ENCODE measurements at places on chromosomes 1 and 21.
A peak's percentile ranks its signal among the peaks of the same experiment; 100 is the strongest.

DNA sequence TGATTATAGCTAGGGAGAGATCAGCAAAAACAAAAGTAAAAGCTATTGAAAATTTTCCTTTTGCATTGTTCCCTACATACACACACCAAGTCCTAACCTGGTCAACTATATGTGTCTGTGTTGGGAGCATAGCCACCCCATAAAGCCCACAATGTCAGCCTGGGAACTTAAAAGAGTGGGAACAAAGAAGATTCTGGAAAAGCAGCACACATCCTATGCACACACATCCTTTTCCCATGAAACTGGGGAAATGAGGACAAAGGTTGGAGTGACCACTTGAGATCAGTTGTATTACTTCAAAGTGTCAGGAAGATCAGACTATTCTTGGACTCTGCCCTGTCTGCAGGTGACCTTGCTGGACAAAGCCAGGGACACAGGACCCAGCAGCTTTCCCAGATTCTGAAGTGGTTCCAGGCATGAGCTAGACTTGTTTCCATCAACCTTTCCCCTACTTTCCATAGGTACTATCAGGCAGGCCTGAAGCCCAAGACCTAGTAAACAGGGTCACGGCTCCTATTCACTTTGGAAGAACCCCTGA, 15.9 kb downstream of the TXNIP start:
- DNase-seq, result no peak

- DNase-seq, result no peak
Observed at GRCh38 chr1:165369255-165369848, 12.8 kb upstream of the LMX1A start.

DNA sequence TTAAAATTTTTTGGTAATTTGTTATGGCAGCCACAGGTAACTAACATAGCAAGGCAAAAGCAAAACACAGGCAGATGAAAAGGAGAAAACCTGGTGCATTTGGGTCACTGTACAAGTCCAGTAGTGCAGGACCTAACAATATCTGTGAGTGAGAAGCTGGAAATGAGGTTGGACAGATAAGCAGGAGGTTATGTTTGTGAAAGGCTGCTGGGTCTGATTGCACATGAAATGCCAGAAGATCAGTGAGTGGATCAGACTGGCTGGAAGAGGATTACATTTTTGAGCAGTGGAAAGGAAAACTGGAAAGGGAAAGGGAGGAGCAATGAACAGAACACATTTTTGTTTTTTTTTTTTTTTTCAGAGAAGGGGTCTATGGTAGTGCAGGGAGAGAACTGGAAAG, 73.6 kb downstream of the CYYR1 start:
- DNase-seq, result no peak

DNA sequence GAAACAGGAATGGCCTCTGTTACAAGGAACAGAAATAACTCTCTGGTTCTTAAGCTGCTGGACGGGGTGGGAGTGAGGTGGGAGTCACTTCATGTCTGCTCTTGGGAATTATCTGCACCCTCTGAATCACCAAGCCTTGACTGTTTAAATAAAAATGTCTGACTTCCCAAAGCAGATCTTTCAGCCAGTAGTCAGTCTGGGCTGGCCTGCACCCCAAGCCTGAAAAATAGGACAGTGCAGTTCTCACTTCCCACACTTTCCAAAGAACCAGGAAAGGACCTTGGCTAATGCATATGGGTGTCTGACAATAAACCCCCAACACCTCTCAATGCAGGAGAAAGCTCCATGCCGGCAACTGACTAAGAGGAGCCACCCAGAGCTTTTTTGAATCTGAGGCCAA, 796 bp downstream of the S100A7 start:
- no peak for DNase-seq

GRCh38 chr1:43279161-43279560, 6.2 kb downstream of the C1orf210 start:
- DNase-seq, result no peak

GRCh38 chr1:23810818-23811540, 10.4 kb upstream of the GALE start:
- DNase-seq, result no peak

DNA sequence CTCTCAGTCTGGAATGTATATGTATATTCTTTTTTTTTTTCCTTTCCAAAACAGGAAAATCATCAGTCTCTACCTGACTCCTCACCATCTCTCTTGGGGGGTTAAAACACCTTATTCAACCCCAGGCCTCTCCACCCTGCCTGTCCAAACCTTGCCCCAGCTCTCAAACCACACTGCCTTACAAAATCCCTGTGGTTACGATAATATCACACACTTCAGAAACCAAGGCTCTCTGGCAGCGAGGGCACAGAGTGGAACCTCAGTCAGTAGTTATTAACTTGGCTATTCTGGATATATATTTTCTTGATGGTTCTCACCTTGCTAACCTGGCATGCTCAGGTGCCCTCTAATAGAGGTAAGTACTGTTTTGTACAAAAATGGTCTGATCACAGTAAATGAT, 24.7 kb downstream of the KIAA0040 start:
- no peak for DNase-seq

GRCh38 chr1:201219481-201220387, 29.1 kb downstream of the IGFN1 start:
- no peak for DNase-seq

- no peak for DNase-seq
Observed at GRCh38 chr1:29320156-29320940, 84.0 kb downstream of the PTPRU start.

GRCh38 chr1:169697755-169698154, 13.7 kb downstream of the SELL start:
- DNase-seq, result no peak

GRCh38 chr1:49181033-49181432, 404.3 kb upstream of the BEND5 start:
- no peak for DNase-seq

- no peak for DNase-seq
Observed at GRCh38 chr1:220219865-220220698, 52.2 kb downstream of the RAB3GAP2 start.

DNA sequence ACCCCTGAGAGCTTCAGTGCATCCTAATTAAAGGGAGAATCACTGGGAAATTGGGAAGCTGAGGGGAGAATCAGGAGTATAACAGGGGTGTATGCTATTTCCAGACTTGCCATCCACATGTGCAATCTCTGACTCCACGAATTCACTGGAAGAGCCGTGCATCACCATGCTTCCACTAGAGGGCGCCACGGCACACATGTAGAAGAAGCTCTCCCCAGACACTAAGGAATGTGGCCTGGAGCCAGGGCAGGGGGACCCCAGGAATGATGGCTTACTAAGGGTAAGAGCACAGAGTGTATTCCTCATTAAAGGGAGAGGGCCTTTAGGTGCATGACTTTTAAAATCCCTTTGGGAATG, 81.5 kb downstream of the ABCA4 start:
- peak; percentile 4 for DNase-seq

DNA sequence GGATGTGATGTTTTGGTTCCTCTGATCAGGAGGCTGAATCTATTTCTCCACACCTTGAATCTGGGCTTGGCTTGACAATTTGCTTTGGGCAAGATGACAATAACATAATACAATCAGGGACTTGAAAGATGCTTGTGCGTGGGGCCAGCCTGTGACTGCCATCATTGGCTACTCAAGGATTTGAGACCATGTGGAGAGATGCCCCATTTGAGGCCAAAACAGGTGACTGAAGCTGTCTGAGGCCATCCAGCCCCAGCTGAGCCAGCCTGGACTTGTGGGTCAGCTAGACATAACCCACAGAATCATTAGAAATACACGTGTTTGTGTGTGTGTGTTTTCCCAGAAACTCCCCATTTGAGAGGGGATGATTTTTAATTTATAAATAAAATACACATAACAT, 421.5 kb downstream of the PTPRU start:
- DNase-seq, result no peak

DNA sequence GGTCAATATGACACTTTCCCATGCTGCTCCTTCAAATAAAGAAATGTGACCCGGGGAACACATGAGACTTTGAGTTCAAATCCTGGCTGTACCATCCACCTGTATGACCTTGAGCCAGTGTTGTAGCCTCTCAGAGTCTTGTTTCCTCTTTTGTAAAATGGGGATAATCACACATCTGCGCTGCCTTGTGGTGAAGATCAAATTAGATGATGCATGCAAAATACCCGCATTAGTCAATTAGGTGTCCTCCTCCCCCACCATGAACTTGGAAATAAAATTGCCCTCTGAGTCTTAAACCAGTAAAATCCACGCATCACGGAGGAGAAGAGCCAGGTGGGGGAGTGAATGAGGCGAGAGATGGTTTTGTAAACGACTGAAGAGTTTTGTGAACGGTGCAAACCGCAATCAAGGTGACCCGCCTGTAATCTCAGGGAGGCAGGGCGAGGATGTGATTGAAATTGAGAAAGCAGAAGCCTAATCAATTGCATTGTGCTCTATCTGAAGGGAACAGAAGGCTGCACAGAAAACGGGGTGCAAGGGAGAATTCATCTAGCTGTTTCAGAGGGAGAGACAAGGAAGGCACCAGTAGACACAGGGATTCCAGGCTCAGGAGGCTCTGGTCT, 5.8 kb upstream of the AHDC1 start:
- DNase-seq, result no peak

GRCh38 chr1:113855630-113856400, 15.7 kb downstream of the PTPN22 start:
- no peak for DNase-seq

GRCh38 chr1:90969241-90969640, 52.6 kb downstream of the ZNF644 start:
- DNase-seq, result no peak

DNA sequence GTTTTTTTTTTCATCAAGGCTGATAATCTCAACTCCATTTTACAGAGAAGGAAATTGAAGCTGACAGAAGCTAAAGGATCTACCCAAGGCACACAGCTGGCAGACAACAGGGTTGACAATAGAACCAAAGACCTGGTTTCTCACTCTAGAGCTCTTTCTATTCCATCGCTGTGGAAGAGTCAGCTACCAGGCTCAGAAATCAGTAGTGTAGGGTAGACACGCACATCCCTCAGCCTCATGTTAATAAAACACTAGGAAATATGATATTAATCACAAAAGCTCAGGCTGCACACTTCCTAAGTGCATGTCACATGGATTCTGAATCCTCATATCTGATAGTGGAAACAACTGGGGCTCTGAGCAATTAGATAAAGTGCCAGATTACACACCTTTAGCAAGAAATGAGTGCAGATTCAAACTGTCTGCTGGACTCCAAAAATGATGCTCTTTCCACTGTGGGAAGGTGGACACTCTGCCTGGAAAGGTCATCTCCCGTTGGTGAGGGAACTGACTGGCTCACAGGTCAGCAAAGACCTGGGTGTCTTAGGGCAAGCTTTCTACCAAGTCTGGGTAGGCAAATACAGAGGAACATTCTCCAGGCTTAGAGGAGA, 139.1 kb downstream of the TGFBR3 start:
- DNase-seq, result no peak

GRCh38 chr1:7233237-7233540, 447.9 kb downstream of the CAMTA1 start:
- DNase-seq, result no peak

DNA sequence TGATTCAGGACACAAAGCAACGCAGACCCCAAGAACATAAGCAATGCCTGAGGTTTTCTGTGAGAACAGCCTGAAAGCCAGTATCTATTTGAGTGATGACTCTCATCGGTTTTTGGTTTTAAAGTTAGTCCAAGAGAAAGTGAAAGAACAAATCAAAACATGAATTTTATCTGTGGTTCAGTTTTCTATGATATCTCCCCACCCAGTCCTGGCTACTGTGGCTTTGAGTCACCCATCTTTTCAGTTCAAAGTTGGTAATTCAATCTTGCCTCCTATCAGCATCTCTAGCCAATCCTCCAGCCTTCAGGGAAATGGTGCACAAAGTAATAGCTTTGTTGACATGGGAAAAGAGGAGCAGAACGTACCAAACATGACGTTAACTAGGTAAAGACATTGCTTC, 40.5 kb upstream of the KRTAP19-8 start:
- DNase-seq, result no peak

GRCh38 chr1:67705735-67706453, 20.9 kb downstream of the GADD45A start:
- DNase-seq, result no peak

DNA sequence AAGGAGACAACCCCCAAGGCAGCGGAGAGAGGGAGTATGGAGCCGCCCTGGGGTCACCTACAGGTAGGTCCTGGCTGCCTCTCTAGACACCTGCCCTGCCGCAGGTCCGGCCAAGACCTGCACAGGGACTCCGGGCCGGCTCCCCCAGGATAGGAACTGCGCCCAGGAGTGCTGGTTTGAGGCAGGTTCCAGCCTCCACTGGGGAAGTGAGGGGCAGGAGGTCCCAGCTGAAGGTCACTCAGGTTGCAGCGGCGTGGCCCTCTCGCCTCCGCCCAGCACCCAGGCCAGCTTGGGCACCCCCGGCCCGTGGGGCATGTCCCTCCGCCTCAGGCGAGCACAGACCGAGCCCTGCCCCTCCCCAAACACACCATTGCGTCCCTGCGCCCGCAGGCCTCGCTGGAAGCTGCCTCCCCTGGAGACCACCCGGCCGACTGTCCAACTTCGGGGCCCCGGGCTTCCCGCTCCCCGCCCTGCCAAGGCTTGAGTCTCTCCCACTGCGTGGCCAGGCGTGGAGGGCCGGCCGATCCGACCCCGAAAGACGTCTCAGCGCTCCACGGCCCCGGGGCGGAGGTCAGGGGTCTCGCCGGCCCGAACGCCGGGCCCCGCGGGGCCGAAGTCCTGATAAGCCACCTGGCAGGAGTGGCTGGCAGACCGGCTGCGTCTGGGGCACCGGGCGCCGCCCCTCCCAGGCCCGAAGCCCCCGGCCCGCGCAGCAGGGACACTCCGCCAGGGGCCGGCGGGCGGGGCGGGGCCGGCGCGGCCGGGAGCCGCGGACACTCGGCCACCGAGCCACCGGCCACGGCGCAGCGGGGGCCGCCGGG, 1.4 kb upstream of the SKI start:
- no peak for DNase-seq

GRCh38 chr1:6322161-6322560, 61.3 kb upstream of the GPR153 start:
- DNase-seq, result no peak

GRCh38 chr1:24357038-24357437, 37.9 kb downstream of the GRHL3 start:
- no peak for DNase-seq

GRCh38 chr1:40684669-40685068, 6.8 kb upstream of the NFYC start:
- no peak for DNase-seq

GRCh38 chr1:2540816-2541492, 10.9 kb upstream of the HES5 start:
- DNase-seq, result no peak

- no peak for DNase-seq
Observed at GRCh38 chr1:9448132-9449109, 90.8 kb upstream of the SLC25A33 start.

All from activated naive CD8-positive, alpha-beta T cell treated with anti-CD3 and anti-CD28 coated beads, Interleukin-2, amount 50 U/mL, for 16 hours (primary cell).